ENCODE measurements at places on chromosomes 6 and 20.

GRCh38 chr6:150932996-150933395 lies 67.5 kb downstream of the MTHFD1L start:
- DNase-seq = no peak

GRCh38 chr6:105907301-105907700 lies 178.8 kb upstream of the PRDM1 start:
- DNase-seq = no peak

GRCh38 chr6:123529058-123529457 lies 107.7 kb downstream of the TRDN start:
- no peak for DNase-seq

- no peak for DNase-seq
Observed at GRCh38 chr6:36605560-36606391, 11.6 kb downstream of the SRSF3 start.

- DNase-seq = no peak
Observed at GRCh38 chr20:43690943-43691598, 24.2 kb downstream of the MYBL2 start.

- DNase-seq = no peak
Observed at GRCh38 chr6:19838442-19839236, 1.5 kb downstream of the ID4 start.

GRCh38 chr20:21031666-21032065 lies 74.5 kb downstream of the LINC00237 start:
- no peak for DNase-seq

DNA sequence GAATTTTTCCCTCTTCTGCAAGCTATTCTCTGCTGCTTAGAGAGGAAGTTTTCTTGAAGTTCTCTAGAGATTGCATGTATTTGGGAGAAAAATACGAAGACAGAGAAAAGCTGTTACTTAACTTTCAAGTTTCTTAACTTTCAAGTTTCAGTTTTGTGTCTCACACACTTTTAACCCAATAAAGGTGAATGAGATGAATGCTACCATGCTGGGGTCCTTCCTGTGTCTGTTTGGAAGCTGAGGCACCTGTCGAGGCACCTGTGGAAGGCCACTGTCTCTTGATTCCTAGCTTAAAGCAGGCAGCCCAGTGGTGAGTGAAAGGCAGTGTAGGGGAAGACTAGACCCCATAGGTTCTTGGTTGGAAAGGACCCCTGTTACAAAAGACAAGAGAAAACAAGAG lies 372.8 kb upstream of the JARID2 start:
- no peak for DNase-seq
